ENCODE measurements at places on chromosomes 2 and 18.

- DNase-seq: no peak
These were observed 4.7 kb downstream of the LBH start for GRCh38 chr2:30235859-30236535.

GRCh38 chr2:136246086-136246669, 128.2 kb upstream of the CXCR4 start:
- DNase-seq: no peak

DNA sequence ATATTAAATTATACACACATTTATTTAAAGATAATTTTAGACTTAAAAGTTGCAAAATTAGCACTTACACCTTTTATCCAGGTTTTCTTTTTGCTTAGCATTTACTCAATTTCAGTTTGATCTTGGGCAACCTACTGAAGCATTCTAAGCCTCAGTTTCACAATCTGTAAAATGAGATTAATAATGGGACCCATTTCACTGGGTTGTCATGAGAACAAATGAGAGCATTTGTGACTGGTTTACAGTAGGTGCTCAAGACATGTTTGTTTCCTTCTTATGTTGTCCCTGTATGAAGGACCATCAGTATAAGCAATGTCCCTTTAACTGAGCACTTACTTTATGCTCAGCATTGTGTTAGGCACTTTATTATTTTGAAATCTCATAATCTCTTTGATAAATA, 4.8 kb upstream of the FBLN7 start:
- DNase-seq: no peak

DNA sequence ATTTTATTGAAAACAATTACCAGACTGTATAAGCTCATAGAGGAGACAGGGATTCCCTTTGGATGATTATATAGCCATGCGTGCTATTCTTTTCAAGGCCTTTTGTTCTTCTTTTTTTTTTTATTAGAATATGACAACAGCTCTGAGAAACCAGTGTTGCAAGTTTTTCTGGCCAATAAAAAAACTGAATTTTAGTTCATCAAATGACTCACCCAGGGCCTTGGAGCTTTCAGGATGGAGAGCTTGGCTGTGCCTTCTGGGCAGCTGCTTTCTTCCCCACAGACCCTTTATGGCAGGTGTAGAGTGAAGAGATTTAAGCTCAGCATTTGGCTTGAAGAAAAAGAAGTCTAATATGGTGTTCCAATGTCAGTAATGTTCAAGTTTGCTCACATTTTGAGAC, 497.9 kb upstream of the FANCL start:
- no peak for DNase-seq

GRCh38 chr2:114049826-114050225, 159.9 kb downstream of the ACTR3 start:
- no peak for DNase-seq

DNA sequence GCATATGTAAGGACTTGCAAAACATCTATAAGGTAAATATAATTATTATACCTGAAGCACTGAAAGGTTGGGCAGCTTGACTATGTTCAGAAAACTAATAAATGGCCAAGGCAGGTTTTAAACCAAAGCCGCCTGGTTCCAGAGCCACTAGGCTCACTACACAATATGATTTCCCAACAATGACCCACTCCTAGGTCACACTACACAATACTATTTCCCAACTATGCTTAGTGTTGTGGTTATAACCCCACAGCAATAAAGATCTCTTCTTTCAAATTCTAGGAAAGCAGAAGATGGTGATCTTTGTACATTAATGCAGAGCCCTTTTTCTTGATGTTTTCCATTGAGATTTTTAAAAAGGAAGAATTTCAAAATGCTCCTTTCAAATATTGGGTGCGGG, 180.4 kb downstream of the CYRIA start:
- no peak for DNase-seq

Data from NCI-H446 (cell line).